NCI-H1092 treated with DMSO at 0.1 percent for 48 hours (cell line): ENCODE measurements at places on chromosomes 1 and 21.

DNA sequence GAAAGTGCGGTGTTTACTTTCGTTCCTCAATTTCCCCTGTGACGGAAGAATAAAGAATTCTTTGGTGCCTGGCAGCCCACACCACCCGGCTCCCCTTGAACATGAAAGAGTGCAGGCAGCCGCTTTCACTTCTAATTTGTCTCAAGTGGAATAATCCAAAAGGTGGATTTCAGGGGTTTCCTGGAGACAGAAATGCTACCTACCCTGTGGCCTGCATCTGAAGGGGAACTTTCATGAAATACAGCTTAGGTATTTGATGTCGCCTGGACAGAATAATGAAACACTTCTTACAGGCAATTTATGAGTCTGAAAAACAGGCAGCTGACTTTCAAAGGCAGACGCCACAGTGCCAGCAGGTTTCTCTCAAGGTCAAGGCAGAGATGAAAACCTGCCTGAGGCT, 169.5 kb upstream of the USP24 start:
- DNase-seq = no peak

DNA sequence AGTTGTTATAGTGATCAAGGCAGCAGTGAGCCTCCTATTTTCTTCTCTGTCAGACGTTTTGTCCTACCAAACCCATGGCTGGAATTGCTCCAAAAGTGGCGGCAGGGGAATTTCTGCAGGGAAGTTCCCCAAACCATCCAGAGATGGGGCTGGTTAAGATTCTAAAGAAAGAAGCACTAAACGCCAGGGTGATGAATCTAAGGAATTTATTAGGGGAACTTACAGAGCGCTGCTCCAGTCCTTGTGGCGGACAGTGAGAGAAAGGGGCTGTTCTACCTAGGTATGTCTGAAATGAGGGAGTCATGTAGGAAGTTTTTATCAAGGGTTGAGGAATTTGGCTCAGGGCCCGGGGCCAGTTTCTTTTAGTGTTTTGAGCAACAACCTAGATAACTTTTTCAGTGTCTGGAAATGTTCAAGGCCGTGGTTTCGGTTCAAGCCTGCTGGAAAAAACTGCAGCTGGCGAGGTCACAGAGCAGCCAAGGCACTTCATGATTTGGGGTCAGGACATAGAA, 222.4 kb upstream of the B3GALT2 start:
- DNase-seq = no peak

GRCh38 chr1:8844501-8845006, 27.1 kb upstream of the RERE start:
- peak; percentile 50 for DNase-seq

DNA sequence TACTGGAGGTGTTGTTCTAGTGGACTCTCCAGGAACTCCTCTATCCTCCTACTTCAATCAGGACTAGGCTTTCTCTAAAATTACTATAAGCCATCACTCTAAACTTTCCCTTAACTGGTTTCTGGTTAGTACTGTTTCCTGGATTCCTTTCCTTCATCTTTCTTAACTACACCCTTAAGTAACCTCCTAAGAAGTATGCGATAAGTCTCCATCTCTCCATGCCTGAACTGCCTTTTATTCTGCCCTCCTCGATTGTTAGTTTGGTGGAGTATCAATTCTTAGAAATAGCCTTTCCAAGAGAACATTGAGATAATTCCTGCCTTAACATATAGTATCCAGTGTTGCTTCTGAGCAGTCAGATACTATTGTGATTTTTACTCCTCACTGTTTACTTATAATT, 162.9 kb upstream of the PDE4B start:
- DNase-seq = no peak

DNA sequence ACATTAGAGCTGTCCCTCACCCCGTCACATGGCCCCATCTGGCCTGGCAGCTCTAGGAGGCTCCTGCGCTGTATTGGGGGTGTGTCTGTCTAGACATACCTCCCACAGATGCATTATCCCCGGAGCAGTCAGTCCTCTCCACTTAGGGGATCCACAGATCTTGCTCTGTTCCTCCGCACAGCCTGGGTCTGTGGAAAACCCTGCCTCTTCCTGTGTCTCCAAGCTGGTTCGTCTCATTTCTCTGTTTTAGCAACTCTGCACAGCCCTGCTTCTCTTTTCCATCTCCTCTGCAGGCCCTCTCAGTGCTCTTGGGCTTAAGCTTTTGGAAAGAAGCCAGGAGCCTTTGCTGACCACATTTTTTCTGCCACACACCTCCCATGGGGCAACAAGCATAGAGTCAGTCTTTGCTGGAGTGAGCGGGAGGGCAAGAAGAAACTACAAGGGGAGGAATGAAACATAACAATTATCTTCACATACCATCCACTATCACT, 241.5 kb downstream of the FOXD2 start:
- no peak for DNase-seq

- no peak for DNase-seq
Measured at GRCh38 chr1:195894411-195894810, 713.8 kb downstream of the KCNT2 start.

DNA sequence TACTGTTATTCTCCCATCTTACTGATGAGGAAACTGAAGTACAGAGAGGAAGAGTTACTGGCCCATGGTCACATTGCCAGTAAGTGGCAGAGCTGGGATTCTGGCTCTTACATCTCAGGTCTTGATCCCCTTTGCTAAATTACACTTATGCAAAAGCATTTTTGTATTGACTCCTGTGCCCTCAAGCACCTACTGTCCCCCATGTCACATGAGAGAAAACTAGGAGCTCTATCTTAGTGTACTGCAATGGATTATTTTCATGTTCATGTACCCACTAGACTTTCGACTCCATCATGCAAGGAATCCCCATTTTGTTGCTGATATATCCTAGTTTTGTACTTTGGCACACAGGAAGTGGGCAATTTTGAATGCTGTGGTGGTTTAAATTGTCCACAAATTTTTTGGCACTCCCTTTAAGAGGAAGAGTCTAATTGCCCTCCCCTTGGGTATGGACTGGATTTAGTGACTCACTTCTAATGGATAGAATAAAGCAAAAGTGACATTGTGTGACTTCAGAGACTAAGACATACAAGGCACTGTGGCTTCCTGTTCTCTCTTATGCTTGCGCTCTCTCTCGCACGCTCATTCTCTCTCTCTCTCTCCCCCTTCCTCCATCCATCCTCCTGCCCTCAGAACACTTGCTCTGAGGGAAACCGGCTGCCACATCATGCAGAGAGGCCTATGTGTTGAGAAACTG, 43.5 kb upstream of the JAK1 start:
- no peak for DNase-seq

DNA sequence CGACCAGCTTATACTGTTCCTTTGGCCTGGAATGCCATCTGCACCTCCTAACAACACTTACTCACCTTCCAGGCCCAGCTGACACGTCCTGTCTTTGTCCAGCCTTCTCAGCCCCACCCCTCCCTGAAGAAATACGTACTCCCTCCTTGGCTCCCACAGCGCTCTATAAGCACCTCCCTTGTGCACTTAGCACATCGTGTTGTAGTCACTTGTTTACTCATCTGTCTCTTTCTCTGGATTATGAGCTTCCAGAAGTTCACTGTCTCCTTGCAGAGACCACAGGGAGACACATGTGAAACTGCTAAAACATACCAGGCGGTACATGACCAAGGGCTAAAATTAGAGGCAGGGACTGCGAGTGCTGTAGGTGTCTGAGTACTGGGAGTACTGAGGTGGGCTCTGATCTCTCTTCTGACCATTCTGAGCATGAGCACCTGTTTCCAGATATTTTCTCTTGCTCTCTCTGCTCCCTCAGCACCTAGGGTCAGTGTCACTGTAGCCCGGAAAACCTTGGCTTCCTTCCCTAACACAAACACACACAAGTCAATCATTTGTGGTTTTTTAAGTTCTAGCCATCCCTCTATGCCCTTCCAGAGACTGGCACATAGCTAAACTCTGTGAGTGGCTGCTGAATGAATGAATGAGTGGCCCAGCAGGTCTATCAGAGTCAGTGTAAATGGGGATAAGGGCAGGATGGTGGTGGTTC, 5.1 kb downstream of the DCST1 start:
- DNase-seq = no peak
